ENCODE measurements at places on chromosomes 5 and 9. TPM values are rescaled to one million over a fixed set of nuclear protein-coding genes. Genes with fewer than 3 reads are reported as not detected.

The AGXT2 gene
- total RNA-seq: not detected

The WHRN gene
- 8.1 TPM for total RNA-seq

The ENTPD8 gene
- total RNA-seq: not detected

The PCDHGA6 gene
- total RNA-seq: 3.1 TPM

The TLR4 gene
- 5.9 TPM for total RNA-seq

The SEC16A gene
- total RNA-seq: 64.5 TPM

The OR1Q1 gene
- total RNA-seq: not detected

The CD74 gene
- 126 TPM for total RNA-seq

The MSX2 gene
- 1.4 TPM for total RNA-seq

The SH3RF2 gene
- total RNA-seq: 10.3 TPM

- no peak for DNase-seq
Measured at GRCh38 chr9:130636648-130637020, 27.8 kb upstream of the PRDM12 start.

- no peak for DNase-seq
Measured at GRCh38 chr9:96493757-96494156, 43.8 kb downstream of the HABP4 start.

- no peak for DNase-seq
Measured at GRCh38 chr9:127562841-127563401, 49.2 kb upstream of the STXBP1 start.

- no peak for DNase-seq
Measured at GRCh38 chr9:109498195-109499092, at the start of gene PTPN3. PTPN3 (minus strand) TSS chr9:109498307; CDS start chr9:109463434, 34,873 bp downstream.

GRCh38 chr5:91221917-91222316 lies 161.2 kb downstream of the ARRDC3 start:
- DNase-seq: no peak

DNA sequence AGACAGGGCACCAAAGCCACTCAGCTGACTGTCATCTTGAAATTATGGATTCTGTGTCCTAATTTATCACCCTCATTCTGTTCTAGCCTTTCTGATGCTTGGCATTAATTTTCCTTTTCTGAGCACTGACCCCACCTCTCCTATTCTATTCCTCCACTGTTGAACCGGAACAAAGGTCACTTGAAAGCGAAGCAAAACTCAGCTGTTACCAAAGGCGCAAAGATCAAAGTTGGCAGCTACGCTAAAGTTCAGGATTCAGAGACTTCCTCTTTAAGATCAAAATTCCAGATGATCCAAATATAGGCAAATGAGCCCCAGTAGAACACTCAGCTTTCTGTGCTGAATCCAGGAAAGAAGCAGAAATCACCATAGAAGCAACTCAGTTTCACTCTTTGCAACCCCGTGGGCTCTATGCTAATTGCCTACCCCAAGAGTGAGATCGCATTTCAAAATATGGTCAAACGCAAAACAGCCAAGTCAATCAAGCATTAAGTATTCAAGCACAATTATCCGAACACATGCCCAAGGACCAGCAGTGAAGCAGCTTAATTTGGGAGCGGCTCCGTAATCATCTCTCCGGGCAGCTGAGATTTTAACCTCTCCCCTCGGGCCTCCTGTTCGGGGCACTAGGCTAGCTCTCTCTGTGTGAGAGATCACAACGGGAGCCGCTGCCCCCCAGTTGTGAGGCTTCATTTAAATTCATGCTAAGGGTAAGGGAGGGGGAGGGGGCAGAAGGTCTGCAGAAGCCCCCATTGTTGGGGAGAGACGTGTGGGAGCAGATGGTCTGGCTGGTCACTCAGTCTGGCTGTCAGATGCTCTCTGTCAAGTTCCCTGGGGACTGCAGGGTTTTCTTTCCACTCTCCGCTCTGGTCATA lies 288.6 kb downstream of the ELAVL2 start:
- DNase-seq: no peak

DNA sequence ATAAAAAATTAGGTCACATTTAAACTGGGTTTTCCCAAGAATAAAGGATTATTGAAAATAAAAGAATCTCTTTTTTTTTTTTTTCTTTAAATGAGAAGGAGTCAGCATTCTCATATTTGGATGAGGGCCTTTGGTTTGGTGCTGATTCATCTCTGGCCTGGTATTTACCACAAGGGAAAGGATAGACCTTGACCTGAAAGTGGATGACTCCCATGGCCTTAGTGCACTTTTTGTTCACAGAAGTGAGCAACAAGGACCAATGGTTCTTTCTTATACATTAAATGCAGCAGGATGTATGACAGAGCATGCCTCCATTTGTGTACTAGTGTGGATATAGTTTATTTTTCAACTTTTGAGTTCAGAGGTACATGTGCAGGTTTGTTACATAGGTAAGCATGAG lies 6.9 kb downstream of the YTHDC2 start:
- DNase-seq: no peak

- no peak for DNase-seq
Measured at GRCh38 chr9:13606586-13606985, 327.1 kb upstream of the MPDZ start.

GRCh38 chr5:83750749-83751148 lies 30.1 kb upstream of the HAPLN1 start:
- DNase-seq: no peak

GRCh38 chr9:14165376-14166035 lies 148.4 kb downstream of the NFIB start:
- DNase-seq: no peak

GRCh38 chr9:135253305-135254004 lies 166.0 kb downstream of the OLFM1 start:
- DNase-seq: no peak

DNA sequence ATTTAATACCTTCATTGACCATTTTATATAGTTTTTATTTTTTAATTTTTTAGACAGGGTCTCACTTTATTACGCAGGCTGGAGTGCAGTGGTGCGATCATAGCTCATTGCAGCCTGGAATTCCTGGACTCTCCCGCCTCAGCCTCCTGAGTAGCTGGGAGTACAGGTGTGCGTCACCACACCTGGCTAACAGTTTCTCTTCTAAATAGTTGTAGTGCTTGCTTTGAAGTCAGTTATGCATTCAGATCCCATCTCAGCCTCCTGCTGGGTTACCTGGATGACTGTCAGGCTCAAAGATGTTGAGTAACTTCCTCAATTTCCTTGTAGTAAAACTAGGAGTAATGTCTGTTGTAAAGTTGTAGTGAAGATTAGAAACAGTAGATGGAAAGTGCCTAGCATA lies 21.4 kb downstream of the SNX18 start:
- no peak for DNase-seq

GRCh38 chr5:139389701-139390638 lies at the start of gene MZB1:
MZB1 (minus strand) TSS chr5:139389913; CDS start chr5:139389856, 57 bp downstream.
- no peak for DNase-seq

- DNase-seq: no peak
Measured at GRCh38 chr5:139543423-139543991, 17.6 kb upstream of the UBE2D2 start.

DNA sequence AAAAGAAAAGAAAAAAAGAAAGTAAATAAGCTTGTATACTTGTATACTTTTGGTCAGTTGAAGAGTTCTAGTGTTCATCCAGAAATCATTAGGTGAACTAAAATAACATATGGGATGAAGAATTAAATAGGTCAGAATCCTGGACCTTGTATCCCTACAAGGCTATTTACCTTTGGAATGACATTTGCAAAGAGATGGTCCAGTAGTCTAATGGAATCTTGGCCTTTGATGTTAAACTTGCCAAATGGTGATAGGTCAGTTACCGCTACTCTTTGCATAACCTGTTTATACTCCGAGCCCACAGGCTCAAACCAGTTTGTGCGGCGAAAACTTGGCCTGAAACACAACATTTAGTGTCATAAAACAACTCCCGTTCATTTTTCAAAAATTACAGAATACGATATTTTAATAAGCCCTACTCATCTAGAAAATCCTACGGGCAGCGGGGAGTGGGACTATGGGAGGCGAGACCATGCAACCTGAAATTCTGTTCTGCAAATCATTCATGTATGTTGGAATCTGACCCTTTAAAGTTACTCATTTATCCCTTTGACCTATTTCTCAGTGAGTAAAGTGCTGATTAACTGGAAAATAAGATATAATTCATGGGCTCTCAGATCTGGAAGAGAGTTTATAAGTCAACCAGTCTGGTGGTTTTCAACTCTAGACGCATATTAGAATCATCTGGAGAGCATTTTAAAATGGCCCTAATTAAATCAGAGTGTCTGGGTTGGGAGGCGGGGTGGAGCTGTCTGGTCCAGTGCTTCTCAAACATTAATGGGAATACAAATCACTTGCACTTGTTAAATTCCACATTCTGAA lies 38.6 kb downstream of the DMGDH start:
- peak; percentile 66 for DNase-seq

DNA sequence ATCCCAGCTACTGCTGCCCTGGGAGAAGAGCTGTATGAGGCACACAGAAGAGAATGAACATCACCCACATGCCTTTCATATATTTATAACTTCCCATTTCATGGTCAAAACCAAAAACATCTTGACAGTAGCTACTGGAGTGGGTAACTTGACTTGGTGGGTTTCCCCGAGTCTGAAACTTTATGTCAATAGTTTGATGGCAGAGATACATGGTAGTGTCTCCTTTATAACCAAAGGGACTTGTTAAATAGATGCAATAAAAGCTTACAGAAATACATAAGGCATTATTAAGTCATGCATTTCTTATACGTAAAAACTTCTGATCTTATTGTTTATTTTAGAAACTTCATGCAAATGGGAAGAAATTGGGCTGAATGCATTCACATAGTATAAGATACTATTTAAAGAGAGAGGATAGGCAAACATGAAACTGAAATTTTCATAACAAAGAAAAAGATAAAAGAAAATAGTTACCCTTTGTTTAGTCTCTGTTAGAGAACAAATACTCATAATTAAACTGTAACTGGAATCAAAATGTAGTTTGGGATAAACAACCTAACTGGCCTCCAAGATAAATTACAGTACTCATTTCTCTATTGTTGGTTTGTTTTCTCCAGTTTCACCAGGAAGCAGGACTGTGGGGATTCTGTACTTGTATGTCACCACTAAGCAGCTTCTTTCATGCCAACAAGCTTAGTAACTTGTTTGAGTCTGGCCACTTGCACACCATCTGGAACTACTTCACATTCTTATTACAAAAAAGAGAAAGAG lies 459.3 kb upstream of the MEF2C start:
- DNase-seq: peak; percentile 9

DNA sequence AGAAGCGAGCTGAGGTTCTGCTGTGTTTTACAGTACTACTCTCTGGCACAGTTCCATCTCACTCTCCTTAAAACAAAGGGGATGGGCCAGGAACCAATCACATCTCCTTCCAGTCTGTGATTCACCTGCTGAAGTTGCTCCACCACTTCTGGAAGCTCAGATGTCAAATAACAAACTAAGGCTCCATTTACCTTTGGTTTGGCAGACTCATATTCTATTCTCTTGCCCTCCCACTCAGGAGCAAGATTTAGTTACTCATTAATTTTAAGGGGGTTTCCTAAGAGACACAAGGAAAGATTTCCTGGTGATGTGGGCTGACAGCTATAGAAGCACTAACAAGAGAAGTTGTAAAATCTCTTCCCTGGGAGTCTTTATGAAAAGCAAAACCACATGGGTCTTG lies 37.8 kb upstream of the KIF2A start:
- peak; percentile 99 for DNase-seq

GRCh38 chr5:151692312-151692711 lies 5.6 kb upstream of the SPARC start:
- DNase-seq: no peak

GRCh38 chr5:5533927-5534326 lies 111.5 kb downstream of the ICE1 start:
- DNase-seq: no peak

- DNase-seq: no peak
Measured at GRCh38 chr9:121434969-121435368, 64.7 kb downstream of the GGTA1 start.

DNA sequence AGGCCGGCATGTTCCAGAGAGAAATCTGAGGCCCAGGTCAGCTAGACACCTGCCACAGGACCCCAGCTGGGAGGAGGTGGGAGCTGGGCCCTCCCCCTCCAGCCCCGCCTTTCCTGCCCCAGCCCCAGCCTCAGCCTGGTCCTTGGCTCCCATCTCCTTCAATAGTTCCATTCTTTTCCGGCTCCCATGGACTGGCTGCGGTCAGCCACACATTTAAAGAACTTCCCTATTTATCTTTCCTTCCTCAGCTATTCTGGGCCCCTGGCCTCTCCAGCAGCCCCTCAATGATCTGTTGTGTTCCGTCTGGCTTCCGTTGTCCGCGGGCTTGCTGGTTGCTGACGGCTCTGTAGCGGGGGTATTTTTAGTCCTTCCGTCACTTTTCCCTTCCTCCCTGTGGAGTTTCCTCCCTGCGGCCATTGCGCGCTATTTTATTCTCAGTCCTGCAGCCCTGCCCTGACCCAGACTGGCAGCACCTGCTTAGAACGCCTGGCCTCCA lies 73.8 kb downstream of the AMBP start:
- DNase-seq: no peak
